ENCODE measurements at places on chromosomes 2 and 18. TPM values are rescaled to one million over a fixed set of nuclear protein-coding genes. Genes with fewer than 3 reads are reported as not detected.
A peak's percentile ranks its signal among the peaks of the same experiment; 100 is the strongest.

- DNase-seq = no peak
These were observed 128.3 kb downstream of the ATP9B start for GRCh38 chr18:79197531-79197930.

DNA sequence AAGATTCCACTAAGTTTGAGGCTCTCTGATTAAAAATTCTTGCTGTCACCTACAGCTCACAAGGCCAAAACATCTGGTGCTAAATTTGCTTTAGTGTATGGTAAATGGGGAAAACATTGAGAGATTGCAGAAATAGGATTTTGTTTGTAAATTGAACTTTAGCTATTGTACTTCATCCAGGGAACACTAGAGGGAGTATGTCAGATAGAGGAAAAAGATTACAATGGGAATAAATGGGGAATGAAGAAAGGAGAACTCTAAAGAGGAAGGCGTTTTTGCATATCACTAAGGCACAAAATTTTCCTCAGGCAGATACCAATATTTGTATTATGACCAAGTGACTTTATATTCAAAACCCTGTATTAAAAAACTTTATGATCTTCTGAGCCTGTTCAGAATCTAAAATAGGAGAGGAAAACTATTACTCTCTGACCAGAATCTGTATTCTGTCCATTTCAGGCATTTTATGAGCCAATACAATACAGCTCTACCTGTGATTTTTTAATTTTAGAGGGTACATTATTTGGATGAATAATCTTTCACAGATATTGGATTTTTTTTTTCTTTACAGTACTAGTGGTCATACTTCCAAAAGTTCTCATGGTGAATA is 52.3 kb upstream of the ITGB6 start:
- no peak for DNase-seq

DNA sequence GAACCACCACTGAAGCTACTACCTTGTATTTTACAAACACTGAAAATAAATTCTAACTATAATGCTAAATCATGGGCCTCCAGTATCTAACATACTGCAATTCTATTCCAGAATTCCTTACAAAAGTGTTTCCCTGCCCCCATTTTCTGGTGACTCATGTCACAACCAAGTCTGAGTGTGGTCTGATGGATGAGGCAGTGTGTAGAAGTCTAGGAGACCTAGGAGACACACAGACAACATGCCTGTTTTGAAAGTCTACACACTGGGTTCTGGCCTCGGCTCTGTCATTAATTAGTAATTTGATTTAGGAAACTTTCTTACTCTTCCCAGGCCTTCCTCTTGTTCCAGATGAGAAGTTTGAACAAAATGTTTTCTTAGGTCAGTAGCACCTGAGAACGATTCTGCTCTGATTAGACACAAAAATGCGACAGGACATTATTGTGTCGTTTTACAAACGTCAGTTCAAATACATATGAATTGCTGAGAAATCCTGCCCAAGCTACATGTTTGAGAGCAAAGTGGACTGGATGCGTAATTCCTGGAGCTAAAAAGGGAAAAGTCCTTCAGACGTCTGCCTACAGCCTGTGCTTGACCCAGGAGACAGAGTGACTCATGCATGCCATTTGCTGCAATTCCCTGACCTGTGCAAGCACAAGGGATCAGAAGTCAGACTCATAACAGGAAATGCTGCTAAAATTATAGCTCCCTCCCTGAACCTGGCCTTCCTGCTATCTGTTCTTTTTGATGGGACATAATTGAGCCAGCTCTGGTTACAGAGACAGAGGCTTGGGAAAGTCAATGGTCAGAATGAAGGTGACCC is 494.4 kb downstream of the SOX11 start:
- peak; percentile 25 for DNase-seq

The SULT1C2 gene
- 0.86 TPM for total RNA-seq

The LYG2 gene
- total RNA-seq = not detected

DNA sequence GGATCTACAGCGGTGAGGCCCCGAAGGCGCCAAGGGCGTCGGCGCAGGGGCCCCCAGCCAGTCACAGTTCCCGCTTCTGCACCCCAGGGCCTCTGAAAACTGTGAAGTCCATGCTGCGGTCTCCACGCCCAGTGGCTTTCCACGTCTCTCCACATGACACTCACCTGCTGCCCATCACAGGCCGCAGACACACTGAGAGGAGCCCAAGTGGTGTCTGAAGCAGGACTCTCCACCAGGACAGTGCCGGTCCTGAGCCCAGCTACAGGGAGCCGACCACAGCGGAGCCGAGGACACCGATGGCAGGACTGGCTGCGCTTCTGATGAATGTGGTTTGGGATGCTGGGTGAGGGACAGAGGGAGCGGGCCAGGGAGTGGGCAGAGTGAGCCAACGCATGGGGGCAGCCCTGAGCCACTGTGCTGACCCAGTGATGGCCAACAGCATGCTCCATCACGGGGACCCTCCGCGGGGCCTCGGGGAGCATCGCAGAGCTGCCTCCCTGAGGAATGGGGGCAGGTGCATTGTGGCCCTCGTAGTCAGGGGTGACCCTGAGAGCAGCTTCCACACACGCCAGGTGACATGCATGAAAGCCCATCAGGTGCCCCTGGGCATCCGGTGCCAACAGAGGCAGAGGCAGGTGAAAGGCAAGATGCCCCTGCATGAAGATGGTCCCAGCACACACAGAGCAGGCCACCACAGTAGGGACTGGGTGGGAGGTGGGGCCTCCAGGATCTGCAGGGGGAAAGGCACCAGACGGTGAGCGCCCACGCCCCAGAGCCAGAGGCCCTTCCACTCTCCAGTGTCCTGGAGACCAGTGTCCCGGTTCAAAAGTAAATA is 116.6 kb downstream of the HDAC4 start:
- peak; percentile 23 for DNase-seq

- DNase-seq = no peak
These were observed 75.6 kb downstream of the PID1 start for GRCh38 chr2:229195346-229195947.

The FLACC1 gene
- 4.9 TPM for total RNA-seq

- DNase-seq = no peak
These were observed 208.0 kb downstream of the TPGS2 start for GRCh38 chr18:36620788-36621187.

DNA sequence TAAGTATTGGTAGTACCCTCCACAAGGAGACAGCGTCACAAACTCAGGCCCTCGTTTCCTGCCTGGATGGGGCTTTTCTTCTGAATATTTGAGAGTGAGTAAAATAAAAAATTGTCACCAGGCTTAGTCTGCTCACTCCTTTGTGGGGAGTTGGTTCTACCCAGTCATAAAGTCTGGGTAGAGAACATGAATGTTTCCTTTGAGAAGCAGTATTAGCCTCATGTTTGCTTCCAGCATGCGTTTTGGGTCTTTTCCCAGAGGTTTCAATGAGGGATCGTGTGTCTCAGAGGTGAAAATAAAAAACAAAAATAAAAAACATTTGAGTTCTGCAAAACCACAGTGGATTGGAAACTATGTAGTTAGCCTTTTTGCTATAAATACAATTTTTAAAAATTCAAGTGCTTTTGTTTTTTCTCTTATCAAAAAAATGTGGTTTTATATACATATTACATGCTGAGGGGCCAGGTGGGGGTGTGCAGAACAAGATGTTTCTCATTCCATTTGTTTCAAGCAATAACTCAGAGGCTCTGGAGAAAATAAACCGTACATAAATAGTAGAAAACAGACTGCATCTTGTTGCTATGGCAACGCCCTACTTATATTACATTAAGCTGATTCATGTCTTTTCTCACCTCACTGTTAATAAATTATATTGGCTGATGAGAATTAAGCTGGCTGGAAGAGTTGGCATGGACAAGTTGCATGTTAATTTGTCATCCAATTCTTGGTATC is 225.4 kb upstream of the FBXO11 start:
- DNase-seq = no peak

The ZNF804A gene
- 0.09 TPM for total RNA-seq

The ADD2 gene
- total RNA-seq = 2.2 TPM

DNA sequence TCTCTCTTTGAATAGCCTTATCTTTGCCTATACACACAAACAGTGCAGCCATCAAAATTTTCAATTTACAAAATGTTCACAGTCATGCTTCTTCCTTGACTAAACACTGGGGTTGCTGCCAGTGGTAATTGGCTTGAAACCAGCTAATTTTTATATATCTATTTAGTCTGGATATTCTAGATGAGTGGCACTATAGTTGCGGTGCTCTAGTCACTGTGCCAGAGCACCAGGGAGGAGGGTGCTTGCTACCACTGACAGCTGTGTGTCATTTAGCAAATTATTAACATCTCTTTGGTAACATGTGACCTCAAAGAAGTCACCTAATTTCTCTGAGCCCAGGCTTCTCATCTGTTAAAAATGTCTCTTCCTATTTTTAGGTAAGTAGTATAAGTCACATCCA is 130.4 kb downstream of the MEIS1 start:
- no peak for DNase-seq

DNA sequence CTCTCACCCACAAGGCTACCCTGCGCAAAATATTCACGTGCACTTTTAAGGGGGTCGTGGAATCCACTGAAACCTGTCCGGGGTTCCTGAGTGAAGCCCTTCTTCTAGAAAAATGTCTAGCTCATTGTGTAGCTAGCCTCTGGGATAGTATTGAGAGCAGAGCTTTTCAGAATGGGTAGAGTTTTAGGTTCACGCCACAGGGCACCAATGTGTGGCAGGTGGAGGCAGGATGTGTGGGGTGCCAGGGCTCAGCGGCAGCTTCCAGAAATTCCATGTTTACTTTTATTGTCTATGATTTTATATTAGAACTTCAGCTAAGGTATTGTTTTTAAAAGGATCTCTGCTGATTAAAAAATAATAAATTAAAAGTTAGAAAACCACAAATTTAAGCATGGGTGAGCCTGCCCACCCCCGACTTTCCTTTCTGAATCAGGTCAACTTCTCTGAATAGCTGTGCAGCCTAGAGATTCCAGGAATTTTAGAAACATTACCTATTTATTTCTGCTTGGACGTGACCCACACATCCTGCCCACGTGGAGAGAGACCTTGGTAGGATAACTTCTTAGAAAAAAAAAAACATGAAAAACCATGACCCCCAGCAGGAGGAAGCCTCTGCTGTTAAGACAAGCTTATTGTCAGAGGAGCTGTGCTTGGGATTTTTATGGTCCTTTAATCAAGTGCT is 163.7 kb downstream of the CTIF start:
- no peak for DNase-seq

DNA sequence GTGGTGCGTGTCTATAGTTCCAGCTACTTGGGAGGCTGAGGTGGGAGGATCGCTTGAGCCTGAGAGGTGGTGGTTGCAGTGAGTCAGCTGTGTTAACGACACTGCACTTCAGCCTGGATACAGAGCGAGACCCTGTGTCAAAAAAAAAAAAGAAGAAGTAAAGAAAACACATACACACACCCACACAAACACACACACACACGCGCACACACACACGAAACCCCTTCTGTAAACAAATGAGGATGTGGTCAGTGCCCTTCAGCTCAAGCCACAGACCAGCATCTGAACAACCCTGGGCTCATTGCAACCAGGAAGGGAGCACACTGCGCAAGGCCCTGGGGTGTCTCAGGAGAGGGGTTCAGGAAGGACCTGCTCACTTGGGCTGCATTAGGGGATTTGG is 47.9 kb upstream of the KCNF1 start:
- DNase-seq = no peak

Measured in left cardiac atrium (tissue), 4 donors.